ENCODE measurements at places on chromosomes 5 and 9. TPM values are rescaled to one million over a fixed set of nuclear protein-coding genes. Genes with fewer than 3 reads are reported as not detected.

DNA sequence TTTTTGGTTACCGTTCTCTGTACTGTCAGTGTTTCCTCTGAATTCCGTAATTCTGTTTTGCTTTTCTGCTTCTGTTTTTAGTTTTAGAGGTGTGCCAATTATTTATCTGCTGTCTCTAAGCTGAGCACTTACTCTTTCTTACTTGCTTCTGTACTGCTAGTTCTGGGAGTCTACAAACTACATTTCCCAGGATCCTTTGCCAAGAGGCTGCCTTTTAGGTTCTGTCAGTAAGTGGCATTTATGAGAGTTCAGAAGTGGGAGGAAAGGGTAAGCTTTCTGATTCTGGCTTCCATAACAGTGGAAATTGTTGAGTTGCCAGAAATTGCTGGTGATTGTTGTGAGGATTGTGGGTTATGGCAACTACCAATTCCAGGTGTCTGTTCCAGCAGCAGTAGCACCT, 102.4 kb downstream of the OSTF1 start:
- no peak for DNase-seq

- no peak for DNase-seq
Observed at GRCh38 chr5:117095346-117096332, 521.0 kb upstream of the SEMA6A start.

Gene GCNT4
- 0.59 TPM for total RNA-seq

- no peak for DNase-seq
Observed at GRCh38 chr5:175443514-175444059, 395 bp downstream of the DRD1 start.

- DNase-seq = peak; percentile 79
Observed at GRCh38 chr5:16508730-16509531, 43.3 kb upstream of the ZNF622 start.

Gene TDRD7
- total RNA-seq = 9.6 TPM

Gene ADRB2
- 6.7 TPM for total RNA-seq

GRCh38 chr5:82356808-82357671, 78.9 kb upstream of the RPS23 start:
- DNase-seq = peak; percentile 84

GRCh38 chr5:165504674-165505073, 1999.3 kb downstream of the MAT2B start:
- DNase-seq = no peak

Gene MAMDC4
- total RNA-seq = 7.0 TPM

GRCh38 chr9:137772281-137772873, 105.2 kb upstream of the CACNA1B start:
- DNase-seq = no peak

DNA sequence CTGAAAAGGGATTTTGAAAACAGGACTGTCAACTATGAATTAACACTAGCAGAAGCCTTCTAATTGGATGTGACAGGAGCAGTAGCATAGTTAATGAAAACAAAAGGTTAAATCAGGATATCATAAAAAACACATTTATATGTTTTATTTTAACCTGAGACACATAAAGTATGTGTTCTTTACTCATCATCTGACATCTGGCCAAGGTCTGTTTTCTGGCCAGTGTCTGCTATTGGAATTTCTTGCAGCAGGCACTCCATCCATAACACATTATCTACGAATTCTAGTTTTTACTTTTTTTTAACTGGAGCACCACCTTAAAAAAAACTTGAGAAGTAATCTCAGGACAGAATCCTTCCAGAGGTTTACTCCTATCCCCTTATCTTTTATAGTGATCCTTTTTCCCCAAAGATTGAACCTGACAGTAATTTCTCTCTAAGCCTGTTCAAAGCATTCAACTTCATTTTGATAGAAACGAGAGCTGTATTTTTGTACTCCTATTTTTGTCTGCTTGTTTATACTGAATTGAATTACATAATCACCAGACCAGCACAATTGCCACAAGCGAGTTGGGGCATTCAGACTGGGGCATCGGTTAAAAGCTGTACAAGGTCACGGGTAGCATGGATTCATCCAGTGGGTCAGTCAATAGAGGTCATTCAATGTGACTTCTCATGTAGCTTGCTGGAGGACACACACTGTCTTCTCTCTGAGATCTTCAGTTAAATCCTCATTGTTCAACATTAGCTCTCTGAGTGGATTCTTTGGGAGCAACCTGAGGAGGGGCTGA, 205.6 kb upstream of the CLINT1 start:
- DNase-seq = no peak

DNA sequence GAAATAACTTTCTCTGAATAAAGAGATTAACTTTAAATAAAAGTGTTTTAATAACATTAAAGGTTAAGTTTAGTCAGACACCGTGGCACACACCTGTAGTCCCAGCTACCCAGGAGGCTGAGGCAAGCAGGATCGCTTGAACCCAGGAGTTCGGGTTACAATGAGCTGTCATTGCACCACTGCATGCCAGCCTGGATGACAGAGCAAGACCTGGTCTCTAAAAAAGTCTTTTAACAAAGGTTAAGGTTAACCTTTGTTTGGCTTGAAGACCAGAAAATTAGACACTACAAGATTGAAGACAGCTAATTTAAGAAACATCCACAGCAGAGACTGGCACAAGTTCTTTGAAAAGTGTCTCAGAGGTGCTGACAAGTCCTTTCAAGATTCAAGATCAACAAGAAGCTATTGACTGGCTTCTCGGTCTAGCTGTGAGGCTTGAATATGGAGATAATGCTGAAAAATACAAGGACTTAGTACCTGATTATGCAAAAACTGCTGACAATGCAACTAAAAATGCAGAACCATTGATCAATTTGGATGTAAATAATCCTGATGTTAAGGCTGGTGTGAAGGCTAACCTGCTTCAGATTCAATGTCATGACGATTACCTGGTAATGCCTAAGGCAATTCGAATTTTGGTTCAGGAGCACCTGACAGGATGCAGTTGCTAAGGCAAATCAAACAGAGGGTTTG, 48.8 kb downstream of the FAM81B start:
- DNase-seq = no peak

DNA sequence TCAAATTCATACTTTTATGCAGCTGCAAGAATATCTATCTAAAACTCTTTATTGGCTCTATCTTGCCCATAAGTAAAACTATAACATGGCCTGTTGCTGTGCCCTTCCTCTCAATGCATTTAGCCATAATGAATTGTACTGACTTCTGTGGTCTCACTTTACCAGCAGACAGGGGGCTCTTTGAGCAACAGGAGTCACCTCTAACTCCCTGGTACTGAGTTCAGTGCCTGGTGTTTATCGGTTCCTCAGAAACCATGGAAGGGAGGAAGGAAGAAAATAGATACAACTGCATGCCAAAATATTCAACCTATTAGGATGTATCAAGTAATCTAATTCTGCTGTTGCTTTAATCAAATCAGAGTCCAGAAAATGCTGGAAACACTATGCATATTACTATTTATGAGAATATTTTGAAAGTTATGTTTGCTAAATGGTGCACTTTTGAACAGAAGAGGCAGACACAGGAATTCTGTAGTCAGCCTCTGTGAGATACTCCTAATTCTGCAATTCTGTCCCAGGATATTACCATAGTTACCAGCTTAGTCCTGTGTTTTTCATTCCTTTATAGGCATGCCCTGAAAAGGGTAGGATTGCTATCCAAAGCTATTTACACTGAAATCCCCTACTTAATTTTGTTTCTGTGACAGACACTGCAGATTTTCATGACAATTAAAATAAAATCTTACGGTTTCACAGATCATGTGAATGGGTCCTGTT, 89.8 kb downstream of the CD180 start:
- DNase-seq = no peak

- no peak for DNase-seq
Observed at GRCh38 chr9:88874391-88874790, 116.9 kb upstream of the S1PR3 start.

Gene CCDC183
- 0.64 TPM for total RNA-seq

Gene PCDHGB3
- 10.2 TPM for total RNA-seq

DNA sequence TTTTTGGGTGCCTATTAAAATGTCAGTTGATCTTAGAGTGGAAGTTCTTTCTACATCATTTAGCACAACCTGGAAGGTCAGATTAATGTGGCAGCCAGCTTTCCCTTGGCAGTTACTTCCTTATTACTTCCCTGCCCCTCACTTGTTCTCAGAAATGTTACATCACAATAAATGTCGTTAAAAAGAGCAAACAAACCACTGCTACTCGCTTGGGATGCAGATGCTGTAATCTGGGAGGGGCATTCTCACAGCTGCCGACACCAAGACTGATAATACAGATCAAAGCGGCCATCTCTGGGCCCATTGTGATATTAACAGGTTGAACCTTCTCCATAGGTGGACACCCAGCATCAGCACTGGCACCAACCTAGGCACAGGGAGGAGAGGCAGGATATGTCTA, 29.3 kb downstream of the PLAC8L1 start:
- DNase-seq = no peak

DNA sequence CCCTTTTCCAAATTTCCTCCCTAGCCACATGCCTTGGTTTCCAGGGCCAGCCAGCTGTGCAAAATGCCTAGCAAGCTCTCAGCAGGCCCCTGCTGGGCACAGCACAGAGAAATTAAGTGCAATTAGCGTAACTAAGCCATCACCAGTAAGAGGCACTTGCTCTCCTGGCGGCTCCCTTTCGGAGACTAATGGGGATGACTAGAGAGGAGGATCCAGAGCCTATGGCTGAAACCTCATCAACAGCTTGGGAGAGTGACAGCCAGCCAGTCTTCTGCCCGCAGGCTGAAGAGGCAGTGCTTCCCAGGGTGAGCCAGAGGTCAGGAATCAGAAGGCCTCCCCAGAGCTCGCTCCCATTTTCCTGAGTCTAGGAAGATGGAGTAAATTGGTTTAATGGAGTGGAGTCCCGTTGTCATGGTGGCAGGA, 108.4 kb downstream of the KCNIP1 start:
- DNase-seq = no peak

- DNase-seq = no peak
Observed at GRCh38 chr5:113245427-113246225, 189.2 kb downstream of the TSSK1B start.

Gene FOXD1
- not detected for total RNA-seq

Gene PSAT1
- total RNA-seq = 0.20 TPM

Gene CAMK2A
- 13.2 TPM for total RNA-seq

DNA sequence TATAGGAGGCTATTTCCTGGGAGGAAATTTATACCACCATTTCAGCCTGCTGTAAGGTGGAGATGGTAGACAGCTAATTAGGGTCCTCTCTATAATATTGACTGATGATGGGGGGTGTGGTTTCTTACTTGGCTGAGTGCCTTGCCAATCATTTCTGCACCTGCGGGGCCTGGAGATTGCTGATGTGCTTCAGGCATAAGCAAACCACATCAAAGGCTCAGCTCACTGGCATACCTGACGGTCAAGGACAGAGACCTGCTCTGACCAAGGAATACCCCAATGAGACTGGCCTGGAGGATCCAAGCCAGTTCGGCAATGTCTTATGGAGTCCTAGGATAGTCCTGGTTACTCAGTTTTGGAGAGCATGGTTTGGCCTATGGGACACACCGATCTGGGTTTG, 29.5 kb downstream of the ANKH start:
- DNase-seq = no peak

Gene PDLIM4
- total RNA-seq = 2.4 TPM

Gene HIGD2A
- 205 TPM for total RNA-seq

DNA sequence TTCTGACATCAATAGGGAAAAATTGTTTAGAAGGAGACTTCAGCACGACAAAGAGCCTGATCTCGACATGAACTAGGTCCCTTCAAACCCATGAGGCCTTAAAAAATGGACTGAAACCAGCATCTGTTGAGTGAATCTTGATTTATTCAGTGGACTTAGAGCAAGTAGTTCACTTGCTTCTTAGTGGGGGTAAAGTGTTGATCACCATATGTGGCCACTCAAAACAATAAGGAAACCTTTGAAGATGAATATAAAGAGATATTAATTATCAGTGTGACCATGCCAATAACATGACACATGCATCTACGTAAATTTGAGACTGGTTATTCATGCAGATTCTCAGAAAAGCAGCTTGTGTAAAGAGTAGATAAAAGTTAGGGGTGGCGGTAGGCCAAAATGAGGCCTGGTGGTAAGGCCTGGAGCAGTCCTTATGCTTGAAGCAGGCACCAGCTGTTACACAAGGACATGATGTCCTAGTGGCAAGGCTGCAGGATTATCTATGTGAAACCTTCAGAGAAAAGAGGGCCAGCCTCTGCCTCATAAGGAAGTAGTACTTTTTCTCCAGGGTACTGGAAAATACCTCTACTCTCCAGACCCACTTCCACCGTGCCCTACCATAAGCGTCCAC, 61.3 kb downstream of the S1PR3 start:
- no peak for DNase-seq

DNA sequence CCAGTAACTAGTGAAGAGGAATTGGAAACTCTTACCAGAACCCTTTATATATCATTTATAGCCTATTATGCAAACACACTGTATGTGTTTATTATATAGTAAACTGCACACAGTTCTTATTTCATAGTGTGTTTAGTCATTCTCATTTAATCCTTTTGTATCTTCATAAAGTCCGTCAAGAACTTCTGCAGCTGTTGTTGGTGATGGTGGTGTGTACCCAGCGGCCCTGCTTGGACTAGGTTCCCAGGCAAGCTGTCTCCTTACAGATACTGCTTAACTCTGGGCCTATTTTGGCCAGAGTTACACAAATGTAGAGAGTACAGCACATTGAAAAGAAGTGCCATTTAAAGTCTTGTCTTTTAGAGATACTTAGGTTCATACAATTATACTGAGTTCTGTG, 231.9 kb downstream of the NDUFS4 start:
- no peak for DNase-seq

Gene LCN15
- total RNA-seq = 2.8 TPM

DNA sequence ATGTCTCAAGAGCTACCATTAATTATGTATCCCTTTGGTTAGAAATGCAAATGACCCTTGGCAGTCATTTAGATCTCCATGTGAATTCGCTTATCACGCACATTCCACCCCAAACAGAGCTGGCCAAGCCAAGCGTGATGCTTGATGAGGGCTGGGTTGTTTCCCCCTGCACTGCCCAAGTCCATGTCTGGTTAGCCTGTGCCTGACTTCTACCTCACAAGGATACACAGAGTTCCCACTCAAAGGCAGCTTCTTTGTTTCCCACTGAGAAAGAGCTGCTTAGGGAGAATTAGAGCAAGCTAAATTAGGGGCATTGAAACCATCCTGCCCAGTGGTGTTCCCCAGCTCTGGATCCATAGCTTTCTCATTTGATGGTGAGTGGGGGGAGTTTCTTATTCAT, 87.2 kb downstream of the FSTL4 start:
- DNase-seq = no peak

Data from heart left ventricle (tissue), 16 donors.